ENCODE measurements at places on chromosomes 11 and 22.
A peak's percentile ranks its signal among the peaks of the same experiment; 100 is the strongest.

DNA sequence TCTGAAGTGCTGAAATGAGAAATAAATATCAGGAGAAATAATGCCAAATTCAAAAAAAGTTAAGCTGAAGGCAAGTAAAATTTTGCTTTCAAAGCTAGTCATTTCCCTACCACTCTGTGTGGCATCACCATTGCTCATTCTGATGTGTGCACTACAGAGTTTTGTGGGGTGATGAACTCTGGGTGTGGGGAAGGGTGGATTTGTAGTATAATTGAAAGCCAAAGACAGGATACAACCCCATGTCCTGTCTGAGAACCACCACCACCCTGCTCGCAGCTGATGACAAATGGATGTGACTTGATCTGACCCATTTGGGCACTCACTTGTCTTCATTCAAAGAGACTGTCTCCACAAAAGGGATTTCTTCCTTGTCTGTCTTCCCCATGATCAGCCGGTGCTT lies 19.3 kb upstream of the TMEM9B start:
- no peak for DNase-seq

- no peak for DNase-seq
Observed at GRCh38 chr11:35157814-35158700, 19.1 kb downstream of the CD44 start.

GRCh38 chr22:19990609-19991394 lies 25.8 kb downstream of the ARVCF start:
- no peak for DNase-seq

GRCh38 chr11:64877390-64878222 lies 815 bp downstream of the EHD1 start:
- DNase-seq = no peak

DNA sequence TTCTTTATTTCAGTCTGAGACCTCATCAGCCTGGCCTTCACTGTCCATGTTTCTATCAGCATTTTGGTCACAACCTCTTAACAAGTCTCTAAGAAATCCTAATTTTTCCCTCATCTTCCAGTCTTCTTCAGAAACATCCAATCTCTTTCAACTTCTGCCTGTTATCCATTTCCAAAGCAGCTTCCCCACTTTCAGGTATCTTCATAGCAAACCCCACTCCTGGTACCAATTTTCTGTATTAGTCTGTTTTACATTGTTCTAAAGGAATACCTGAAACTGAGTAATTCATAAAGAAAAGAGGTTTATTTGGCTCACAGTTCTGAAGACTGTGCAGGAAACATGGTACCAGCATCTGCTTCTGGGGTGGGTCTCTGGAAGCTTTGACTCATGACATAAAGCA lies 8.1 kb upstream of the OR6X1 start:
- no peak for DNase-seq

DNA sequence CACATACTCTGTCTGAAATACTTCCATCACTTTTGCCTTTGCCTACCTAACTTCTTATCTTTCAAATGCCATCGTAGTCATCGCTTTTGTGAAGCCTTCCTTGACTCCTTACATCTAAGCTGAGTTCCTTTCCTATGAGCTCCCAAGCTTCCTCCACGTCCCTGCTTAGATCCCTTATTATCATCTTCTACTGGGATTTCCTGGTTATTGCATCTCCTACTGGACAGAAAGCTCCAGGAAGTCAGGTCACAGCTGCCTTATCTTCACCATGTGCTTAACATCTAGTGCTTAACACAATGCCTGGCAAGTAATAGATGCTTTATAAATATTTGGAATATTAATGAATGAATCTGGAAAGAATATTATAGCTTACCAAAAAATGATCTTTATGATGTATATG lies 5.9 kb downstream of the YPEL4 start:
- no peak for DNase-seq

GRCh38 chr11:130715877-130716220 lies 200.4 kb downstream of the SNX19 start:
- no peak for DNase-seq

GRCh38 chr11:99489581-99489980 lies 468.8 kb downstream of the CNTN5 start:
- DNase-seq = no peak

DNA sequence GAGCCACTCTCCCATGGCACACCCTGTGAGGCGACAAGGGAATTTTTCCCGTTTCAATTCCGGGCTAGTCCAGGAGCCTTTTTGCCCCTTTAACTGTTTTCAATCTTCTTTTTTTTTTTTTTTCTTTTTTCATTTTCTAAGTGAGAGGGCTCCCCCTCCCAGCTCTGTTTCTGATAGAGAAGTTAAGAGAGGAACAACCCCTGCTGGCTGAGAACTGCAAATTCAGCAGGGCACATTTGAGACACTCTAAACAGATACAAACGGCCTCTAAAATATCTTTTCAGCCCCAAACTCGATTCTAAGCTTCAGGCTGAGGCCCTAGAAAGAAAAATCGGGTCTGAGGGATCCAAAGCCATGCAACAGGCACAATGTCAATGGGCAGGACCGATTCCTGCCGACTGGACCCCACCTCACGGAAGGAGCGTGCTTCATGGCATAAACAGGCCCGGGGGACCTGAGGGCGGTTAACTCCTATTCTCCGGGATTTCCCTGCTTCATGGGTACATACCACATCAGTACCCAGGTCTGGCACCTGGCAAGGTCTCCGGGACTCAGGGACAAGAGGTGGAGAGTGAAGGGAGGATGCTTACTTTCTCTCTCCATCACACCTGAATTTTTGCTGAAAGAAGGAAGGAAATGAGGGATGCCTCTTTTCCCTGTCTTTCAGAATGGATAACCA lies 627.5 kb downstream of the BUD13 start:
- no peak for DNase-seq

DNA sequence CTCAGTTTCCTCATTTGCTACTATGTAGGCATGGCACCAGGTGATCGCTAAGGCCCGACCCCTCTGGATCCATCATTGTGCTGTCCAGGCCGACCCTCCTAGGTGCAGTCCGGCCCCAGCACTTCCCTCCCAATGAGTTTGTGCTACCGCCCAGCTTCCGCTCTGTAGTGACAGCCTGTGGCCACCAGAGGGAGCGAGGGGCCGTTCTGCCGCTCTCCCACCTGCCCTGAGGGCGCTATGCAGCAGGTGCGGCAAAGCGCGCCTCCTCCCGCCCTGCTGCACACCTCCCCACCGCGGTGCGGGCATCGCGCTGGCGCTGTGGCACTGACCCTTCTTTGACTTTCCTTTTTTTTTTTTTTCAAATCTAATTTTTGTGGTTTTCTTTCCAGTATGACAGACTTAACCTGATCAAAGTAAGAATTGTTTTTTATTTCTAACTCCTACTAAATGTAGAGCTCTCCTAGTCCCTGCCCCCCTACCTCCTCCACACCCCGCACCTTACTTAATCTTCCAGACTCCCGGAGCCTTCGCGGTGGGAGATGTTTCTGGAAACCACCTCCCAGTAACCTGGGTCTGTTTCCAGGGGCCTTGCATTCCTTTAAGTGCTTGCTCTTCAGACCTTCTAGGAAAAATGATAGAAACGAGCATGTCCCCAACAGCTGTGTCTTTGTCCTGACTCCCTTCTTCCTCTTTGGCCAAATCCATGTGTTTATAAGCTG lies 73.7 kb downstream of the SCN3B start:
- peak; percentile 93 for DNase-seq
